ENCODE measurements at places on chromosomes 5 and 9.

GRCh38 chr5:150023136-150023535 lies 22.6 kb downstream of the HMGXB3 start:
- no peak for DNase-seq

DNA sequence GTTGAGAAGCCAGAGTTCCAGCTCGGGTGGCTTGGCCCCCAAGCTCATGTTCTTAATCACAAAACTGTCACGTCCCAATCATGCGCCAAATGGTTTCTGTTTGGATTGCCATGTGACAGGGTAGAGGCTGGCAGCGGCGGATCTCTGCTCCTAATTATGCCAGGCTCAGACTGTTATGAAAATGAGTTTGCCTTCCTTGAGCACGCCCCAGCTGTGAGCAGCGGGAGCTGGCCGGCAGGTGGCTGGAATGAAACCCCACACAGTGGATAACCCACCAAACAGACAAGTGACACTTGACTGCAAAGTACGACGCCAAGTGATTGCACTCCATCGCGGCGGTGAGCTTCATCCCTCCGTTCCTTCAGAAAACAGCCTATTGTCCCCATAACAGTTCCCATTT lies 75.4 kb downstream of the CFAP77 start:
- no peak for DNase-seq

DNA sequence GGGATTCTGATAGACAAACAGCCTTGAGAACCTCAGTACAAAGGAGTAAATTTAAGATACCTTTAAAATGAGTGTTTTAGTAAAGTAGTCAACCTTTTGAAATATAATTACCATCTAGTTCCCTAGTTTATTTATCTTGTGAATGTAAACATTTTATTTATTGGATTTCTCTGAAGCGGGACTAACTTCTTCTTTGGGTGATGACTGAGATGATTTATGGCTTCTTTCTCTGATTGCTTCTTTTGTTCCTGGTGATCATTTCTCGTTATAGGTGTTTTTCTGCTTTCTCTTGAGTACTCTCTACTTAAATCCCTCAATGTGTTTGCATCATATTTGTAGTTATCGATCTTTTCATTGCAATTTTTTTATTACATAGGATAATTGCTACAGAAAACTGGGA lies 33.2 kb downstream of the PRDM6 start:
- DNase-seq: no peak

DNA sequence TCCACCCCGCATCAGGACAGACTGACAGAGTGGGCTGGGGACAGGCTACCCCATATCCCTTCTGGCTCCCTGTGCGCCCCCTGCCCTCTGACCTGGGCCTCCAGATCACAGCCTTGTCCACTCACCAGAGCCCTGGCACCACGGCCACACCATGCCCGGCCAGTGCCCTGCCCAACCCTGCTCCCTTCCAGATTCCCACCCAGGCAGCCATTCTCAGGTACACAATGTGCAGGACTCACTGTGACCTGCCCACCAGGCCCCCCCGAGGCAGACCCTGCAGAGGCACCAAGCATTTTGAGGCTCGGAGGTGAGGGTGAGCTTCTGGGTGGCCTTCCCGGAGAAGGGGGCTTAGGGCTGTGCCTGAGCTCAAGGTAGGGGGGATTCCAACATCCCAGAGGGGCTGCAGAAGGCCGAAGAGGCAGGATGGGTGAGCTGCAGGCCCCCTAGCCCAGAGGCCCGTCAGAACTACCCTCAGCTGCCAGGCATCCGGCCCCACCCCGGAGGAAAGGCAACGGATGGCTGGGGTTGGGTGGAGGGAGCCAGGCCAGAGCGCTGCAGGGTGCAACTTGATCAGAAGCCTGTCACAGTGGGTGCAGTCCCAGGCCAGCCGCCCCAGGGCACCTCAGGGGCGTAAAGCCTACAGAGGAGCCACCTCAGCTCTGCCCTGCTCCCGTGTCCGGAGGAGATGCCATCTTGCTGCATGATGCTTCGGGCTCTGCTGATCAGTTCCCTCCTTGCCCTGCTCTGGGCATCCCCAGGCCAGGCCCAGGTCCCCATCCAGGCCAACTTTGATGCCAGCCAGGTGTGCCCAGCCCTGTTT lies at the start of gene LCNL1:
Gene LCNL1, plus strand, starts transcription at position 762 of the 820 bp plus-strand sequence. CDS start 594 bp downstream, outside the sequence.
- DNase-seq: no peak

DNA sequence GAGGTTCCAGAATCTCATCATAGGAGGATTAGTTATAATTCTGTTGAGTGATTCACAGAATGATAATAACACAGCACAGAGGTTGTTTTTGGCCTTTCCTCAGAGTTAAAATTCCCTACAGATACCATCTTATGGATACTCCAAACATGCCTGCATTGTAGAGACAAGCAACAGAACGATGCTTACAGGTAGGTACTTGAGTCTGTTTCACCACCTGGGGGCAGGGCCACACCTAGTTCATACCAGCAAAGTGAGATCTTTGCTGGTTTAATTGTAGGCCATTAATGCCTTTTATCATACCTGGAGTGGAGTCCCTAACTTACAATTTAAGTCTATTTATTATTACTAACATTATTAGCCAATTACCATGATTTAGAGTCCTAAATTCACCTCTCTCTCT lies 416.5 kb upstream of the TLE4 start:
- DNase-seq: no peak

GRCh38 chr5:170581211-170581610 lies 77.4 kb downstream of the KCNIP1 start:
- DNase-seq: no peak

DNA sequence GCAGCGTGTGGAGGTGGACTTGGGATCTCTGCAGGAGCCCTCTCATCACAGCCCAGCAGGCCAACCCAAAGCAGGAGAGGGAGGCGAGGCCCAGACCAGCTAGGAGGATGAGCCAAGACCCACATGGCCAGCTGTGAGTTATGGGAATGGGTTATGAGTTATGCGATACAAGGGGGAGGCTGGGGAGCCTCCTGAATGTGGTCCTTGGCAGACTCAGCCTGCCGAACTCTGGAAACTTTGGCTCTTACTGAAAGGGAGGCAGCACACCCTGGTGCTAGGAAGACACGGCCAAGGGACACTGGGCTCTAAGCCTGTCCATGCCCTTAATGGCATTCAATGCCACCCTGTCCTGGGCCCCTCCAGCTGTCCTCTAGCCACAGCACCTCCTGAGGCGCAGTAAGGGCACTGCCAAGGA lies 7.7 kb upstream of the VAV2 start:
- DNase-seq: no peak

- DNase-seq: peak; percentile 53
Observed at GRCh38 chr9:124216474-124217176, 41.1 kb upstream of the NEK6 start.

GRCh38 chr5:159877894-159878448 lies 38.3 kb upstream of the ADRA1B start:
- DNase-seq: no peak

GRCh38 chr9:79551994-79552393 lies 19.8 kb upstream of the TLE4 start:
- no peak for DNase-seq

- no peak for DNase-seq
Observed at GRCh38 chr9:99419070-99419469, 197.0 kb downstream of the SEC61B start.

DNA sequence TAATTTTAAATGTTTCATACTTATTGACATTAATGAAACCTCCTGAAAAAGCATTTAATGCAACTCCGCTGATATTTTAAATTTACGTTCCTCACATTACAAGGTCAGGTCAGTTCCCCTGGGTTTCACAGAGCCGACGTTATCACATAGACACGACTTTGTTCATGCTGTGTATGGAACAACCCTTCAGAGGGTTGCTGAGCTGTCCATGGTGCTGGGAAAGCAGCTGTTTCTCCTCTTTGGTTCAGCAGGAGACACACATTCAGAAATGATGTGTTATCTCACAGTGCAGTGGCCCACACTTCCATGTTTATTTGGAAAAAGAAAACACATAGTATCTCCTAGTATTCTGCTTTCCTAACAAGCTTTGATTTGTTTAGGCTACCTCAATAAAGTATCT lies 53.5 kb downstream of the PPP2R2B start:
- DNase-seq: no peak

DNA sequence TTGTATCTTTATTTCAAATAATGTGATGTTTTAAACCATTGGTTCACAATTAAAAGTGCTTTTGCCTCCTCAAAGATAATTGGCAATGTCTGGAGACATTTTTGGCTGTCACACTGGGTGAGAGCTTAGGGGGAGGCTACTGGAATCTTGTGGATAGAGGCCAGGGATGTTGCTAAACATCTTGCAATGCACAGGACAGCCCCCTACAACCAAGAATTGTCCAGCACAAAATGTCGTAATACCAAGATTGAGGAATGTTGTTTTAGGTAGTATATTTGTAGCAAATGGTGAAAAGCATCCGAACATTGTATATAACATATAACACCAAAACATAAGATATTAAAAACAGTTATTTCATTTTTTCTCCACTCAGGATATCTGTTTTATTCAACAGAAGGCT lies 99.8 kb downstream of the SLC44A1 start:
- DNase-seq: no peak

DNA sequence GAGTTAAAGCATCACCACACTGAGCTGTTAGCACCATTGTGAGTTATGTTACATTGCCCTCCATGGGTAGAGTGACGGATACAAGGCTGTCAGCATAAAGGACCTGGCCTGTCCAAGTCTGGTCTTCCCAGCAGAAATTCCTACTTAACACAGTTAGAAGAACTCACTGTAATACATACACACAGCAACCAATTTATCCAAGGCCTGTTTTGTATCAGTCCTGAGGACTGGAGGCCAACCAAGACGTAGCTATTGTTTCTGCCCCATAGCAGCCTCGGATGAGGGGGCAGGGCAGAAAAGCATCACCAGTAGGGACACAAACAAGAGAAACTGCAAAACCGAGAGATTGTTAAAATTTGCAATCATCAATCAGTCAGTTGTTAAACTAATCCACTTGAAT lies 66.0 kb upstream of the CKMT2 start:
- no peak for DNase-seq

GRCh38 chr9:130189840-130190239 lies 17.6 kb downstream of the NCS1 start:
- DNase-seq: no peak

DNA sequence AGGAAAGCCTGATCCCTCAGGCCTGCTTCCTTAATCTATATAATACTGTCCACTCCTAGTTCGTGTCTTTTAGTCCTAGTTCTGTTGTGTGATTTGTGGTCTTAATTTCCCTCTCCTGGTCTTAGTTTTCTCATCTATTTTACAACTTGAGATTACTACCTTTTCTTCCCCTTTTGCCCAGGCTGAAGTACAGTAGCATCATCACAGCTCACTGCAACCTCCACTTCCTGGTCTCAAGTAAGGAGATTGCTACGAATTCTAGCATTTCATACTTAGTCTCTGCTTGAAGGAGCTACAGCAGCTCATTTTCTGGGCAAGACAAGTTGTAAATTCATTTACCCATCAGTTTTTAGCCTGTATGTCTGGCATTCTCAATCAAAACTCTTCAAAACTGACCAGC lies 5.5 kb downstream of the TRIM32 start:
- no peak for DNase-seq

- DNase-seq: no peak
Observed at GRCh38 chr9:100473276-100474081, 530 bp downstream of the TMEFF1 start.

DNA sequence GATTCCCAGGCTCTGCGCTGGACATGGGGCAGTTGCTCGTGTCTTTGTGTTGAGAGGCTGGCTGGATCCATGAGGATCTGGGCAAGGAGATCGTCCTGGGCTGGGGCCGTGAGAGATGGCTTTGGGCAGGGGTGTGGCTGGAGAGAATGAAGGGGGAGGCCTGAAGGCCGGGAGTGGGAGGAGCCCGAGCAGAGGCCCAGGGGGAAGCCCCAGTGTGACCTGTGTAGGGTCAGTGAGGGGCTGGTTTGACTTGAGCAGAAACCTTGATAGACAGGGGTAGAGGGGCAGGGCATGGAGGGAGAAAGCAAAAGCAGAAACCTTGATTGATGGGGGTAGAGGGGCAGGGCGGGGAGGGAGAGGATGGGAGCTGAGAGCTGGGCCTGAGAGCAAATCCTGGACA lies 54.4 kb upstream of the ASS1 start:
- no peak for DNase-seq

- peak; percentile 37 for DNase-seq
Observed at GRCh38 chr5:100890461-100891008, 12.5 kb downstream of the ST8SIA4 start.
